T-helper 17 cell (primary cell): ENCODE measurements at places on chromosomes 3 and 15.

- DNase-seq = no peak
Measured at GRCh38 chr15:69666441-69666882, 213.8 kb downstream of the RPLP1 start.

GRCh38 chr3:178244733-178245709, 291.2 kb upstream of the KCNMB2 start:
- DNase-seq = no peak

- no peak for DNase-seq
Measured at GRCh38 chr3:129794311-129795185, 99.0 kb downstream of the TMCC1 start.

GRCh38 chr3:16797831-16798230, 86.9 kb upstream of the PLCL2 start:
- DNase-seq = no peak

DNA sequence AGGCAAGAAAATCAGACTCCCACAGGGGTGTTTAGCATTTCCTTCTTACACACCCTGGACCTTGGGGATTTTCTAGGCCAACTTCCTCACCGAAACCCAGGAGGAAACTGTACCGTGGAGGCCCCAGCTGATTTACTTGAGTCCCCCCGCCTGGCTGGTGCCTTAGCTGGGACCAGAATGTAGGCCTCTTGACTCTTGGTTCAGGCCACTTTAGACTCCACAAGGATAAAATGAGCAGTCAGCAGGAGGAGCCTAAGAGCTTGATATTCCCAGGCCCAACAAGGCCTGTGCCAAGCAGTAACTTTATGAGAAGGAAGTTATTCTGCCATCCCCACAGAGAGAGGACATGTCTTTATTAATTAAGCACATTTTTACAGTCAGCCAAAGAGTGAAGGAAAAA, 4.6 kb upstream of the APBA2 start:
- no peak for DNase-seq

DNA sequence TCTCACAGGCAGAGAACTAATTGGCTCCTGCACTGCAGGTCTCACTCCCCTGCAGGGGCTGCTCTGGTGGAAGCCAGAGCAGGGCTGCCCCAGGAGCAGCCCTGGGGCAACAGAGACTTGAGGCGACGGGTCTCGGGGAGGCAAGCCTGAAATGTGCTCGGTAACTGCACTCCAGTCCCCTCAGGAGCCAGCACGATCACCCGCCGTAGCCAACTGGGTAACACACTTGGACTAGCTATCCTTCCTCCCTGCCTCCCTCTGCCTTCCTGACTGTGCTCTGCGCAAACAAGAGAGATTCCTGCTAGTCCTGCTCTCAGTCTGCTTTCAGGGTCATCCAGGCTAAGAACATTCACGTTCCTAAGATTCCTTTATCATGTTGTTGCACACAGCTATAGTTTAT, 140.7 kb upstream of the NSMCE3 start:
- DNase-seq = no peak

DNA sequence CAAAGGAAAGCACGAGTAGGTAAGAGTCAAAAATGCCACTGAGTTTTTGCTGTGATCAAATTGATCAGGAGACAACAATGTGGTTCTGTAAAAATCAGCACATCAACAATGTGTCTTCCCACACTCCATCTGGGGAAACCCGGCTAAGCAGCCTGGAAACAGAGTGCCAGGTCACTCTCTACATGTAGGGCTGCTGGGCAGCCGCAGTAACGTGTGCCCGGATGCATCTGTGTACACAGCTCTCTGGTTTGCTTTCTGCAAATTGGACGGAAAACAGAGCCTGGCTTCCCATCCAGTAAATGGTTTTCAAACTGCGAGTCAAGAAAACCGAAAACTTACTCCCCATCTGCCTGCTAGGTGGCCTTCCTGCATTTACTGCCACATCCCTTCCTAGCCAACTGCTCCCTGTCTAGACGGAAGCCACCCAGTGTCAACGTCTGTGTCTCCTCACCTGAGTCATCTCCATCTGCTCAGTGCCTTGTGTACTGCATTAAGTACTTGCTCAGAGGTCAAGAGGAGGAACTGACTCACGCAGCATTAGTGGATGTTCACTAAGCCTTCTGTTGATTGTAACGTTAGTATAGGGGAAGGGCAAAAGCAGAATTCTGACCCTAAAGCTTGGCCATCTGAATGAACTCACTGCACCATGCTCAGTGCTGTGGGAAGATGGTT, 124.1 kb downstream of the TJP1 start:
- no peak for DNase-seq

DNA sequence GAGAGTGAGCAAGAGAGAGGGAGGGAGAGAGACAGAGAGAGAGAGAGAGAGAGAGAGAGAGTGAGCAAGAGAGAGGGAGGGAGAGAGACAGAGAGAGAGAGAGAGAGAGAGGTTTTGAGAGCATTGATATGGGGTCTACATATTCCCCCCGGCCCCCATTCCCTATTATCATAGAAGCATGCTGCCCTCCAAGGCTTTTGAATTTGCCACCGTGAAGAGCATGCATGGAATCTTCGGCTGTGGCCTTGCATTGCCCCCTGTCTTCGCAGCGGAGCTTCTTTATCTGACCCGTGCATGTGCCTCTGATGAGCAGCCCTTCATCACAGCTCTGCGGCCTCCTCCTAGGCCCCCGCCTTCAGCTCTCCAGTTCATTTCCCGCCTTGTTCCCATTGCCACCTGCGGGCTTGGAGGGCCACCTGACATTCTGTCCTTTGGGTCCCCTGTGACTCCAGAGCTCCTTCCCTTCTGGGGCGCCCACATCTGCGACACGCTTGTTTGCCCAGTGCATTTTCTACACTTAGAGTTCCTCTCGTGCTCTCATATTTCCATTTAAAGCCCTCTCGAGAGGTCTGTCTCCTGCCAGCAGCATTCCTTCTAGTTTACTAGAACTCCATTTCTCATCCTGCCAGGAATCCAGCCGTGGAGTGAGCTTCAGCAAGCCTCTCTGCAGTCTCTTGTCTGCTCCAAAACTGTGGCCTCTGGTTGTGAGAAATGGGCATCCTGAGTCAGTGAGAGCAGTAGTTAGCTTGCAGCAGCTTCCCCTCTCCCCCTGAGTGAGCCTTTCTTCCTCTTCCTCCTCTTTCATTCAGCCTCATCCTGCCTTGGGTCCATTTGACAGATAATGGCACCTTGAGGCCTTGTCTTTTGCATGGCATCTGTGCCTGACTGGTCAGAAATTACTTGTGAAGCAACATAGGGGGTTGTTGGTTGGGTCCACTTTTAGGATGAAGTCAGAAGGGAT, 25.3 kb downstream of the LPP start:
- DNase-seq = no peak

- DNase-seq = no peak
Measured at GRCh38 chr3:104388619-104389018, 978.1 kb upstream of the ALCAM start.

DNA sequence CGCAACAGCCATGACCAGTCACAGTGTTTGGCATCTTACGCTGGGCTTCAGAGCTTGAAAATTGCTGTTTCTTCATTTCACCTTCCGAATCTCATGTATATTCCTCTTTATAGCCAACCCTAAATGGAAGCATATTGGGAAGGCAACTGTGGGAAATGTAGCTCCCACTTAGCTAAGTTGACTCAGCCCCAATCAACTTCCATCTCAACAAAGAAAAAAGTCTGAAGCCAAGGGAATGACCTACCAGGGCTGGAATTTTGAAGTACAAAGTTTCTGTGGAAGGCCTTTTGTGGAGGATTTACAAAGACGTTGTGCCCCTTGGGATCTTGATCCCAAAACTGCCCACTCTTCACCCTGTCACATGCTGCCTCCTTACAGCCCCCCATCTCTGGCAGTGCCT, 85.2 kb upstream of the OXTR start:
- DNase-seq = no peak

GRCh38 chr3:99579246-99579645, 59.1 kb upstream of the COL8A1 start:
- no peak for DNase-seq

DNA sequence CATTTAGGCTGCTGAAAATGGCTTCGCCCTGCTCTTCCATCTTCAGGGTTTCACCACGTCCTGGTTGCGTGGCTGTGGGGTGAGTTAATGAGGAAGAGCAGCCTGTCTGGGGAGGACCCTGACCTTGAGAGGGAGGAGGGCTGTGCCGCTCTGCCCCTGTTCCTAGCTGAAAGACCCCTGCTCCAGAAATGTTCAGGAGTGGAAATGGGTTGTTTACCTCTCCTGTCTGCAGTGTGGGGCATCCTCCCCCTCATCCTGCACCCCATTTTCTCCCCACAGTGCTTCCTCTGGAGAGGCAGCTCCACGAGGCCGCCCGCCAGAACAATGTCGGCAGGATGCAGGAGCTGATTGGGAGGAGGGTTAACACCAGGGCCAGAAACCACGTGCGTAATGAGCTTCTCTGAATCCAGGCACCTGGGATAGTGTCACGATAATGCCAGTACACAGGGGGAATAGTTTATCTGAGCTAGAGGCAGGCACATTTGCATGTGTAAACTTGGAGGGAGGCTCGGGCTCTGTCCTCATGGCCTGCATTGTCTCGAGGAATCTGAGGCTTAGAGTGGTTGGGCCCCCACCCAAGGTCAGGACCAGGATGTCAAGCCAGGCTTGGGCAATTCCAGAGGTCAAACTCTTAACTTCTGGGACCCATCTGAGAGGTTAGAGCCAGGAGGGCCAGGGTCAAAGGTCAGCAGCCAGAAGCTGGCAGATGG, 4.0 kb downstream of the ANKDD1A start:
- no peak for DNase-seq

DNA sequence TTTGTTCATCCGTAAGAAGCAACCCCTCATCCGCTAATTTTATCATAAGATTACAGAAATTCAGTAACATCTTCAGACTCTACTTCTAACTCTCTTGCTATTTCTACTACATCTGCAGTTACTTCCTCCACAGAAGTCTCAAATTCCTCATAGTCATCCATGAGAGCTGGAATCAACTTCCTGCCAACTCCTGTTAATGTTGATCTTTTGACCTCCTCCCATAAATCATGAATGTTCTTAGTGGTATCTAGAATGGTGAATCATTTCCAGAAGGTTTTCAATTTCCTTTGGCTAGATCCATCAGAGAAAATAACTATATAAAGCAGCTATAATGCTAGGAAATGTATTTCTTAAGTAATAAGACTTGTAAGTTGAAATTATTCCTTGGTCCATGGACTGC, 115.1 kb downstream of the TAFA4 start:
- DNase-seq = no peak

- no peak for DNase-seq
Measured at GRCh38 chr3:103181160-103181559, 746.3 kb downstream of the ZPLD1 start.

DNA sequence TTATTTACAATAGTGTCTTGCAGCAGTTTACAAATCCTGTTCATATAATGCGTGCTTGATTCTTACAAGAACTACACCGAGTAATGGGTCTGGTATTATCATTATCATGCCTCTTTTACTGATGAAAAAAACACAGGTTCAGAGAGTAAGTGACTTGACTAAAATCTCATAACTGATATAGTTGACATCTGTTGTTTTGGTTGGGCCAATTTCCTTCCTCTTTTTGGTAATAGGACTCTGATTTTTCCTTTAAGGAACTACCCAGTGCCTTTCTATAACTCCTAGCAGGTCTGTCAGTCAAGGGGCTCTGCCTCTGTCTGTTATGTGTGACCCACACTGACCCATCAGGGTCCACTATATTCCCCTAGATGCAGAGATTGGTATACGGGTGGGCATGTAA, 14.6 kb upstream of the BLOC1S6 start:
- no peak for DNase-seq

DNA sequence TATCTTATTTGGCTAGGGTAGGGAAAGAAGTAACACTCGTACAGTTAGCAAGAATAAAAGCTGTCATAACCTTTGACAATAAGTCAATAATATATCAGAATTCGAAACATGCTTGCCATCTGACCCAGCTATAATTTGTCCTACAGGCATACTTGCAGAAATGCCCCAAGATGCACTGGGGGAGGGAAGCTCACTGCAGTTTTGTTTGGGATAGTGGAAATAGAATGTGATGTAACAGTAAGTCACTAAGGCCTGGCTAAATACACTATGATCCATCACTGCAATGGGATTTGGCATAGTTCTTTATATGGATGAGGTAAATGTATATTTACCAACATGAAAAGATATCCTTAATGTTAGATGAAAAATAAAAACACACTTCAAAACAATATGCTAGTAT, 25.5 kb upstream of the TMOD3 start:
- DNase-seq = no peak

DNA sequence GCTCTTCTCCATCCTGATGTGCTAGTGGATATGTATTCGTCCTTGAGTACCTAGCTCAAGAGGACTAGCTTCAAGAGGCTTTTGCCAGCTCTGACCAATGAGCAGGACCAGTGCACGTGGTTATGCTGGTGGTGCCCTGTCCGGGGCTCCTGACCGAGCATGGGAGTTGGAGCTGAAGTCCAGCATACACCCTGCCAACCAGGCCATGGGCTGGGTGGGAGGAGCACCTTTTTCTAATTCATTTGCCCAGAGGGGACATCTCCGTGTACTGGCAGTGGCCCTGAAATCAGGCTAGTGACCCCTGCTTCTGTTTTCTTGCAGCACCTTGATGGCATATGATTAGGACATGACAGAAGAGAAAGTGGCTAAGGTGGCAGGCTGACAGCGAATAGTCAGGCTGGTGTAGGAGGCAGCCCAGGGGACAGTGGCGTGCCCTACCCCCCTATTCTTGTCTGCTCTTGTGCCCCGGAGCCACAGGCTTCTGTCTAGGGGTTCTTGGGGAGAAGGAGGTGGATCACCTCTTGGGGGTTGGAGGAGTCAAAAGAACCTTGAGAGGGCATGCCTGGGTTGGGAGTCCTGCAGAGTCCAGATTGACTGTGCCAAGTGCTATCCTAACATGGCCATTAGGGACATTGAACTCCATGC, 16.5 kb downstream of the PODXL2 start:
- DNase-seq = no peak

DNA sequence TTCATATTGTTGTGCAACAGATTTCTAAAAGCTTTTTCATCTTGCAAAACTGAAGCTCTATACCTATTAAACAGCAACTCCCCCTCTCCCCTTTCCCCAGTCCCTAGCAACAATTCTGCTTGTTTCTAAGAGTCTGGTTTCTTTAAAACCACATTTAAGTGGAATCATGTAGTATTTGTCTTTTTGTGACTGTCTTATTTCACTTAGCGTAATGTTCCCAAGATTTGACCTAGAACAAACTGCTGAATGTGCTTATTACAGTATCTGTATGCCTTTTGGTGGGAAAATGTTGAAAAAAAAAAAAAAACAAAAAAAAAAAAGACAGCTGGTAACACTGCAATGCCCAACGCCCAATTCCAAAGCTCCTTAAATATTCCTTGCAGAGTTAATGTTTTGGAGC, 19.5 kb upstream of the SPESP1 start:
- no peak for DNase-seq

GRCh38 chr3:47612178-47612577, 33.5 kb upstream of the CSPG5 start:
- no peak for DNase-seq

- DNase-seq = no peak
Measured at GRCh38 chr3:174441588-174442301, 417.4 kb upstream of the NAALADL2 start.

DNA sequence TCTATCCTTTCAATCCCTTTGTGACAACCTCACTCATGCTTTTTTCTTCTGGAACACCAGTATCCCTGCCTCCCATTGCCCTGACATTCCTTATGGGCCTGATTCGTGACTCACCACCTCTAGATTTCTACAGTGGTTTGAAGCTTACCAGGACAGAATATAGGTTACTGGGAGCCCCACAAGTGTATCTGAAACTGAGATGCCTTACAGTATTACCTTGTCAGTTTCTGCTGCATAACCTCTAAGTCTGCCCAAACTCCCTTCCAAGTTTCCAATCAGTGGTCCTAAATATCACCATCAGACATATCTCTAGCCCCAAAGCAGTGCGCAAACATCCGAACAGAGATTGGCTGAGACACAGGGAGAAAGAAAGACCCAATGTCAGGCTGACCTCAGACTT, 5.6 kb downstream of the CPB1 start:
- no peak for DNase-seq

GRCh38 chr3:179829401-179829800, 176.6 kb downstream of the USP13 start:
- no peak for DNase-seq
